ENCODE measurements at places on chromosomes 2 and 18.

DNA sequence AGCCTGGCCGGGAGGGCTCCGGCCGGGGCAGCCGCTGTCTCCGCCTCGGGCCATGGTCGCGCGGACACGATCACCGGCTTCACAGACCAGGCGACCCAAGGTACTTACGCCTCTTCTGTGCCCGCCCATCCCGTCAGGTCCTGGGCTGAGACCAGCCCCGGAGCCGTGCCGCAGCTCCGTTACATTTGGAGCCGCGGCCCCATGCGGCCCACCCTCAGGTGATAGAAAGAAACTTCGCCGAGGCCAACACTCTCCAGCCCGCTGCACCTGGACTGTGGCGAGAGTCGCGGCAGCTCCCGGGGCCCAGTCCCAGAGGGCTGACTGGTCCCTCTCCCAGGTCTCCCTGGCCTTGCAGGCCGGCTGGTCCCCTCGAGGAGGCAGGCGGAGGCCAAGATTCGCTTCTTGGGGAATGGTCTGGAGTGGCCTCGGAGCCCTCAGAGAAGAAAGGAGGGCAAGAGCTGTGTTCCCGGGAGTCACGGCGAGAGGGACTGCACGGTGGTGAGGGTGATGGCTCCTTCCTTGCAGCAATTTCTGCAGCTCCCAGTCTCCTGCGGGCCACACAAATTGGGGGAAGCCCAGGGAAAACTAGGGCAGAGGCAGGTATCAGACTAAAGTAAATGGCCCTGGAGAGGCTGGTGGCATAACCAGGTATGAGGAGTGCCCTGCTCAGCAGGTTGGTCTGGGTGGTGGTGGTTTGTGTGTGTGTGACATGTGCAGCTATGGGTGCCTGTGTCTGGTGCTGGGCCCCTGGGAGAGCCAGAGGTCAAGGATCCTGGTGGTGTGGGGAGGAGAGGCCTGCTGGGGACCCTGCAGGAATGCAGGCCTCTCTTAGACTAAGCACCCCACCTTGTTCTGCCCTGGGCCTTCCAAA lies 822 bp downstream of the GDF7 start:
- no peak for ATAC-seq

GRCh38 chr2:23859983-23860382 lies 66.9 kb downstream of the ATAD2B start:
- ATAC-seq: no peak

GRCh38 chr2:119495948-119496347 lies 28.3 kb downstream of the SCTR start:
- ATAC-seq: no peak

GRCh38 chr2:217832987-217833386 lies 169.8 kb downstream of the TNS1 start:
- no peak for ATAC-seq

DNA sequence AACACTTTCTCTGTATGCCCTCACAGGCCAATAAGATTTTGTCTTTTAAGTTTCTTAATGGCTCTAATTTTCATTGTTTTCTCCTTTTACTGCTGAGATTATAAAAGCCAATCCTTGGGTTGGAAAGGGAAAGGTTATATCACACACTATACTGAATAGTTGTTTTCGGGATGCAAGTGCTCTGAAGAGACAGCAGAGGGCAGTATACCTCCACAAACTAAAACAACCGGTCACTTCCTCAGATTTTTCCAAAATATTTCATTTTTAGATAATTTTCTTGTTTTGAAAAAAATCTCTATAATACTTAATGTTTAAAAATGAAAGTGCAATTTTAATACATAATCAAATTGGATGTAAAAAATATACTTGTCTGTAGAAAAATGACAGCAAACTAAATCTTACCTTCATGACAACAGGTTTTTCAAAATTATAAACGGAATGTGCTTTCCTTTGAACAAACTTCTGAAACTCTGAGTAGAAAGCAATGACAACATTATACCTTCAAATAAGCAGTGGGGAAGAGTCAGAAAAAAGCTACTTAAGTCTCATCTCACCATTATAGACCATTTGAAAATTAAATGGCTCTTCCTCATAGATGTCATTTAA lies 82.7 kb downstream of the ORC4 start:
- ATAC-seq: no peak

DNA sequence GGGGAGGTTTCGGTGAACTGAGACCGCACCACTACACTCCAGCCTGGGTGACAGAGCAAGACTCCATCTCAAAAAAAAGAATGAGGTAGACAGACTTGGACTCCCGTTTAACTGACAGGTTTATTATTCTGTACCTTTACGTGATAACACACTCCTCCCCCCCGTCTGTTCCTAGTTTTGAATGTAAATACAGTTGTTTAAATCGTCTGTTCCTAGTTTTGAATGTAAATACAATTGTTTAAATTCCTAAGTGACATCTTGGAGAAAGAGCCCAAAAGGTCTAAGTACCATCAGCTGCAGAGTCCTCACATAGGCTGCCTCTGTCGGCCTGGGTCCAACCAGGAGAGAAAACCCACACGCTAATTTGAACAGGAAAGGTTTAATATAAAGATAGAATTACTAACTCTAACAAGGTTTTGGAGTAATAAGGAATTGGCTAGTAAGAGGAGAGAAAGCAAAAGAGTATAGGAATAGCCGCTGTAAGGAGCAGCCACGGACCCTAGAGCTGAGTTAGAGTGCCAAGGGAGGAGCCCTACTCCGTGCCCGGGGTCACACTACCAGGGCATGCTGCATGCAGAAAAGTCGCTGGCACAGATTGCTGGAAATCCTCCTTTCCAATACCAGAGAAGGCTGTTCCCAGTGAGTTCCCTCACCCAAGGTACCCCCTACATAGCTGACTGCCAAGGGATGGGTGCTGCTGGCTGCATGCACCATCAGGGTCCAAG lies 83.5 kb upstream of the RANBP2 start:
- peak; percentile 15 for ATAC-seq

- no peak for ATAC-seq
These were observed 1.6 kb upstream of the PHLPP1 start for GRCh38 chr18:62713651-62714247.

GRCh38 chr2:69620870-69621269 lies 22.7 kb downstream of the AAK1 start:
- ATAC-seq: no peak

DNA sequence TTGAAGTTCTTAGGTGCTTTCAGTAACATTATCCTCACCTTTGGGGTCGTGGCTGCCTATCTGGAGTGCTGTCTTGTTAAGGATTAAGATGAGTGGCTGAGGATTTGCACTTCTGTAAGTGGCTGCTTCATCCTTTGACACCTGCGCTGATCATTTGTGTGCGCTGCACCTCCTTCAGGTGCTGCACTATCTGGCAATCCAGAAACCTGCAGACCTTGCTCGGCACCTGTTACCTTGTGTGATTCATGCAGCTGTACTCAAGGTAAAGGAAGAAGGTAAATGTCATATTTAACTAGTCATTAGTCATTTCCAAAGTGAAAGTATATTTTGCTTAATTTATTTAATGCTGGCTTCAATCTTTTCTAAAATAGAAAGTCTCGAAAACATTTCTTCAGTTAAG lies 110.3 kb downstream of the RAB3GAP1 start:
- ATAC-seq: no peak

DNA sequence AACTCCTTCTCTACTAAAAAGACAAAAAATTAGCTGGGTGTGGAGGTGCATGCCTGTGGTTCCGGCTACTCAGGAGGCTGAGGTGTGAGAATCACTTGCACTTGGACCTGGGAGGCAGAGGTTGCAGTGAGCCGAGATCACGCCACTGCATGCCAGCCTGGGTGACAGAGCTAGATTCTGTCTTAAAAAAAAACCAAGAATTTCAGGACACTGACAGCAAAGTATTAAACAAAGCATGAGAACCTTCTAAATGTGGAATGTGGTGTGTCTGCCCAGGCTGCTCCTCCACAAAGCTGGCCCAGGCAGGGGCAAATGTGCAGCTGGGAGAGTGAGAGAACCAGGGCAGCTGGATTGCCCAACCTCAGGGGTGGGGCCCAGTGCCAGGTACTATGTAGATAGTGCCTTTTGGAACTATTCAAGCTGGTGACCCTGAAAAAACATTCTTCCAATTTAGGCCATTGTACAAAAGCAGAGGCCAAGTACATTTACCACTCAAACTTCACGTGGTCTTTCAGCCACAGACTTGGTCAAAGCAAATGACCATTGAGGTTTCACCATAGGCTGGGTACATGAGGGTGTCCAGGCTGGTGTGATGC lies 6.7 kb upstream of the UGT1A5 start:
- no peak for ATAC-seq

GRCh38 chr2:170157025-170157684 lies 20.8 kb upstream of the MYO3B start:
- ATAC-seq: no peak

GRCh38 chr18:49968644-49969309 lies 155.4 kb upstream of the ACAA2 start:
- no peak for ATAC-seq

GRCh38 chr2:121052521-121052920 lies 232.5 kb downstream of the TFCP2L1 start:
- ATAC-seq: no peak

DNA sequence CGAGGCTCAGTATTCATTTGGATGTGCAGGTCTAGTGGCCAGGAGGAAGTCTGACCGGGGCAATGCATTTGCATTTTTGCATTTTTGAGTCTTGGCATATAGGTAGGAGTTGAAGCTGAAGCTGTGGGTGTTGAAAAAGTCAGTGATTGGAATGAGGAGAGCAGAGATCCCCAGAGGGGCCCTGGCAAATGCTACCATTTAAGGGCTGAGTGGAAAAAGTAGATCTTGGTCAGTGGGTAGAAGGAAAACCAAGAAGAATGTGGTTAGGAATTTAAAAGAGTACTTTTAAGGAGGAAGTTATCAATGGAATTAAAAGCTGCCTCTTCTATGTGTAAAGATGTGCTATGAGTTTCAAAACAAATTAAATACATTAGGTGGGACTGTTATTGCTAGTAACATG lies 143.0 kb downstream of the ZEB2 start:
- no peak for ATAC-seq

- ATAC-seq: no peak
These were observed 94.7 kb upstream of the L3MBTL4 start for GRCh38 chr18:6509417-6509816.

GRCh38 chr2:164606557-164606956 lies 14.7 kb downstream of the GRB14 start:
- no peak for ATAC-seq

- no peak for ATAC-seq
These were observed 35.4 kb downstream of the PGAP1 start for GRCh38 chr2:196891136-196891535.

GRCh38 chr2:240901986-240902614 lies 4.0 kb upstream of the CROCC2 start:
- ATAC-seq: no peak

- no peak for ATAC-seq
These were observed 84.0 kb upstream of the RFX8 start for GRCh38 chr2:101558740-101559525.

- no peak for ATAC-seq
These were observed 29.6 kb upstream of the PGAP1 start for GRCh38 chr2:196956069-196956468.

DNA sequence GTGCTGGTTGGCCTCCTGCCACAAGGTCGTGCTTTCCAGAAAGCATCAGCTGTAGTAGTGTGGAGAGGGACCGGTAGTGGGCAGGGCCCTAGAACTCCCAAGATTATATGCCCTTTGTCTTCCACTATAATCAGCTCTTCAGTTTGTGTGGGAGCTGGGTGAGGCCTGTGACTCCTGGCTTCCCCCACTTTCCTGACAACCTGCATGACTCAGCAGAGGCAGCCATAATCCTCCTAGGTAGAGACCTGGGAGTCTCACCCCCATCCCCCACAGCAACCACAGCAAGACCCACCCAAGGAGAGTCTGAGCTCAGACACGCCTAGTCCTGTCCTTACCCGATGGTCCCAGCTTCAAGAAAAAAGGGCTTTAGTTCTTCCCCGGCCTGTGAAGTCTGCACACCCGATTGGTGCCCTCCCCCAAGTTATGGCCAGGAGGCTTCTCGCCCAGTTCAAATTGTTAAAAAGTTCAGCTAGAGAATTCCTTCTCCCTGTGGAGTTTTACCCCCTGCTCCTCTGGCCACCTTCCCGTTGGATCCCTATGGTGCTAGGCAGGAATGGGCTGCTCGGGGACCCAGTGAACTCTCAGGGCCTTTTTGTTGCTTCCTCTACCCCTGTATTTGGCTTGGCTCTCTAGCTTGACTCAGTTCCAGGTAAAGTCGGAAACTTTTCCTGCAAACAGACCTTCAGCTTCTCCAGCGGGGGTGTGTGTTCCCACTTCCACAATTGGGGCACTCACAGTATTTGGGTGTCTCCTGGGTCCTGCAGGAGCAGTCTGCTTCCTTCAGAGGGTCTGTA lies 57.8 kb upstream of the FAM237A start:
- ATAC-seq: no peak

- no peak for ATAC-seq
These were observed 510.8 kb downstream of the TRIB2 start for GRCh38 chr2:13227578-13227977.

DNA sequence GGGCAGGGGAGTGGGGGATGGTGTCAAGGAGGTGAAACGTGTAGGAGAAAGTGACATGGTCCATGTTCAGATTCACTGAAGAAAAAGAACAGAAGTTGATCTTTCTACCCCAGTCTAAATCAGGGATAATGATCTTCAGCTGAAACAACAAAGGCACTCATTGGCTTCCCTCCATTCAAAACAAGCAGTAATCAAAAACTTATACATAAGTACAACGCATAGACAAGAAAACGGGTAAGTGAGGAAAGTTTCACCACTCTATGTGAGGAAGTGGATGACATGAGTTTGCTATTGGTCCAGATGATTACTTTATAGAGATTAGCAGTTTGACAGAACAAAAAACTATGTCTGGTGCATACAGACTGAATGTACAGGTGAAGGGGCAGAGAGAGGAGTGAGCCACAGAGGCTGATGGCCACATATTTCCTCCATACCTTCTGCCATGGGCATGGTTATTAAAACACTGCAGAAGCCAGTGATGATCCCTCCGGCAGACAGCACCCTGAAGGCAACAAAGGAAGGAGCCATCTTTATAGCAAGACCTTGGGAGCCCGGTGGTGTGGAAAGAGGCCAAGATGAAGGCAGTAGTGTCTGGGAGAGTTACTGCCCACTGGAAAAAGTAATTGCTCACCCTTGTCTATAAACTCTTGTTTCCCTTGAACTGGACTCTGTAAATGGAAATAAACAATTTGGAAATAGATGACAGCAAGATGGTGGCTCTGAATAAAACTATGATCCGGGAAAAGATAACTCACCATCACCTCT lies 57.7 kb downstream of the SLC25A12 start:
- ATAC-seq: no peak

DNA sequence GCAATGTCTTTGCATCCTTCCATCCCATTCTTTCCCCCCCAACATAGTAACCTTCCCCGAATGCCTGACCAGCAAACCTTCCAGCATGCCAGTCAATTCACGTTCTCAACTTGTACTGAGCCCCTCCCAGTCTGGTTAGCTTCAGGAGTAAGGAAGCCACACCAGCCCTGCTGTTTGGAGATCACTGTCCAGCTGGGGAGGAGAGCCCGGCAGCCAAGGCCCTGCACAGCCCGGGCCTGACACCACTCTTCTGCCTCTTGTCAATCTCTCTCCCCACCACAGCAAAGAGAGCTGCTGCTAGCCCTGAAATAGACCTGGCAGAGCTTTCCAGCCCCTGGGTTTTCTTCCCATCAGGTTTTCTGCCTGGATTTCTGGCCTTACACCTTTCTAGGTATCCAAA lies 185.8 kb upstream of the ID2 start:
- ATAC-seq: no peak

GRCh38 chr18:63376538-63376937 lies 9.5 kb upstream of the KDSR start:
- ATAC-seq: no peak

- ATAC-seq: no peak
These were observed 21.0 kb downstream of the SPOPL start for GRCh38 chr2:138522556-138522955.

Data from motor neuron (in vitro differentiated cells).